ENCODE measurements at places on chromosomes 1 and 21.

DNA sequence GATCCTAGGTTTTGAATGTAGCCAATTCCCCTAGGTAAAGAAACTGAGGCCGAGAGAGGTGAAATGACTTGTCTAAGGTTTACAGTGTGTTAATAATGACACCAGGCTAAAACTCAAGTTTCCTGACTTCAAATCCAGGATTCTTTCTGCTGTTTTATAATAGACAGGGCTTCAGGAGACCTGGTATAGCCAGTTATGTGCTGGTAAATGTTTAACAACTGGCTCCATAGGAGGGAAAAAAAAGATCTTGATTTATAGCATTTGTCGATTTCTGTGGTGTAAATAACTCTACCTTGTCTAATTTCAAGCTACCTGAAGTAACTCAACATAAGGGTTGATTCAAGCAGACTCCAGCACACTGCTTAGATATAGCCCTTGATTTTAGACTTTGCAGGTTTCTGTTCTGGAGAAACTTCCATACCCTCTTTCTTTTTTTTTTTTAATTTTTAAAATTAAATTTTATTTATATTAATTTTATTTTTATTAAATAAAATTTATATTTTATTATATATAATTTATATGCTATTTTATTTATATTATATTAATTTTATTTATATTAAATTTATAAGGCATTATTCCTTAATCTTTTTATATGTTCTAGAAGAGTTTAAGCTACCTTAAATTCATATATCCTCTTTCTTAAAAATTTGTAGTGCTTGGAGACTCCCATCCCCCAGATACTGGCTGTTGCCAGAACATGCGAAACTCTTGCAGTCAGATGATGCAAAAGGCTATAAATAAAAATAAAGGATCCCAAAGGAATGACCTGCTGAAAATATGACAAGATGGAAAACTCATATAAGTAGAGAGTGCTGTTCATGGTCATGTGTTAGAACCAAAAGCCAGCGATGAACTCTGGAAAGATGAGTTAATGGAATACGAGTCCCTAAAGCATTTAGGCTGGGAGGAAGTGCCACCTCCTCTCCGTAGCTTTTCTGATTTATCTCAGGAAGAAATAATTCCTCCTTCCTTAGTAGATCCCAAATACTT, 35.4 kb upstream of the SRSF10 start:
- DNase-seq: no peak

DNA sequence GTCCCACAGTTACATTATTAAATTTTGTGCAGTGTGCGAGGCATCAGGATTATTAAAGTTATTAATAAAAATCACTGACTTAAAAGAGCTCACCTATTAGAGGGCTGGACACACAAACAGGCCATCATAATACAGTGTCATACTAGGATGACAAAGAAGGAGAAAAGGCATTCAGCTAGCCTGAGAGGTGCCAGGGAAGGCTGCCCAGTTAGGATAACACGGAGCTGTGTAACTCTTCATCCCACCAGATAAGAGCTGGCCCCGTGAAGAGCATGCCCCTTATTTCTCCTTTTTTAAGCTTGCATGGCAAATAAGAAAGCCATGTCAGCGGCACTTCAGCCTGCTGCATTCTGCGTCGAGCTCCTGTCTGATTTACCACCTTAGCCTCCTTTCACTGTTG, 109.5 kb downstream of the KCNK1 start:
- no peak for DNase-seq

- DNase-seq: peak; percentile 52
Measured at GRCh38 chr21:45923146-45923545, 58.4 kb upstream of the COL6A1 start.

DNA sequence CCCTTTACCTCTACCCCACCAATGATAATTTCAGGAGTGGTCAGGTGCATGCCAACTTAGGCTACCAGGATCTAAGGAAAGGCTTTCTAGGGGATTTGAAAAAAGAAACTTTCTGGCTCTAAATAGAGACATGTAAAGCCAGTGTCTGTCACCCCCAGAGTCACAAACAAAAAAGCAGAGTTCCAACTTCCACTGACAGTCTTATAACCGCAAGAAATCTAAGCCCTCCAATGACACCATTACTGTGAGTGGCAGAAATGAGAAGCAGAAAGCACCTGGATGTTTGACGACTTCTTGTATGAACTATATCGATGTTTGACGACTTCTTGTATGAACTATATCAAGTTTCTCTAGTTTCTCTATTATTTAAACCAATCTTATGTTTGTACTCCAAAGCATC, 6.0 kb downstream of the DENND1B start:
- no peak for DNase-seq

- no peak for DNase-seq
Measured at GRCh38 chr1:183210681-183211080, 24.6 kb downstream of the LAMC2 start.

DNA sequence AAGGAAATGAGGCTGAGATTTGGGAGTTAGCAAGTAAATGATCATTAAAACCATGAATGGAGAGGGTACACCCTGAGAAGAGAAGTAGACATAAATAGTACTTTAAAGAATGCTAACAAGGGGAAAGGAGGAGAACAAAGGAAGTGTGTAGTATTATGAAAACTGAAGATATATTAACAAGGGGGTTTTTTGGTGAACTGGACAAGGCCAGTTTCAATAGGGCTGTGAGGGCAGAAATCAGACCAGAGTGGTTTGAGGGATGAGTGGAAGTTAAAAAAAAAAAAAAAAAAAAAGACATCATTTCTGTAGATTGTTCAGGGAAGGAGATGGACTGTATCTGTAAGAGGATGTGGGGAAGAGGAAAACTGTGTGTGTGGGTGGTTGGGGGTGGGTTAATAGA, 137.1 kb downstream of the PLA2G4A start:
- DNase-seq: no peak

GRCh38 chr1:157269656-157270375, 131.6 kb upstream of the ETV3 start:
- no peak for DNase-seq

GRCh38 chr1:192766009-192766625, 42.7 kb upstream of the RGS2 start:
- no peak for DNase-seq

GRCh38 chr21:20270365-20271055, 727.7 kb upstream of the NCAM2 start:
- no peak for DNase-seq

DNA sequence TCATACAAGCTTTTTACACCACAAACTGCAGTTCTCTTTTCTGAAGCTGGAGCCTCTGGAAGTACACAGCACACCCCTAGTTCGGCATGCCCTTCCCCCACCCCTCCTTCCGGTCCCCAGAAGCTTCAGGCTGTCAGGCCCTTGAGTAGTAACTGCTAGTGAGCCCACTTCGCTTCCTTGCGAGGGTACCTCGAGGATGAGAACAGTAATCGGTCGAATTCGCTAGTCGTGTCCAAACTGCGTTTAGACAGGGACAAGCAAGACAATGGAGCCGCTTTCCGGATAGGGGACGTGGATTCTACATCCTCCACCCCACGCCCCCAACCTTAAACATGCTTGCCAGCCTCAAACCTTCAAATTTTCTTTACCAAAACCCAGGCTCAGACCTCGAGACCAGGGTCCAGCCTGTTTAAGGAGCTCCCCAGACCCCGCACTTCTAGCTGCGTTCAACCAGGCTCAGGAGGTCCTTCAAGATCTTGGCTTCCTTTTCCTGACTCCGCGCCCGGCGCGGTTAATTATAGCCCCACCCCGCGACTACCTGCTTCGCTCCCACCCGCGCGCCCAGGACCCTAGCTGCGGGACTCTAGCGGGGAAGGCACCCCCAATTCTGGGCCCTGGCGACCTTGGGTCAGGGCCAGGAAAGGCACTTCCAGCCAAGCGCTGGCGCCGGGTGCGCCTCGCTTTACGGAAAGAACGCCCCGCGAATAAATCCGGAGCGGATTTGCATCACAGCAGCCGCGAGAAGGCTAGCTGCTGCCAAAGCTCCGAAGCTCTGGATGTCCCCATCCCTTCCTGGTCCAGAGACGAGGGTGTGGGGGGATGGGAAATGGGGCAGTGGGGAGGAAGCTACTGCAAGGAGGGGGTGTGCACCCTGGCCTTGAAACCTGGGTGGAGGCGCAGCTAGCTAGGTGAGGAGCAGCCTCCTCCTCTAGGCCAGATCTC, 8.1 kb upstream of the TSPAN1 start:
- peak; percentile 45 for DNase-seq

GRCh38 chr1:185208626-185209180, 51.7 kb downstream of the SWT1 start:
- peak; percentile 20 for DNase-seq

GRCh38 chr1:30084909-30085571, 638.3 kb downstream of the MATN1 start:
- DNase-seq: no peak

GRCh38 chr1:5947071-5947821, 45.0 kb downstream of the NPHP4 start:
- DNase-seq: no peak

GRCh38 chr1:88526456-88526855, 157.6 kb upstream of the PKN2 start:
- DNase-seq: no peak

Measured in hematopoietic multipotent progenitor cell treated with erythropoietin and hydrocortisone succinate and interleukin-3 and kit ligand, for 6 days (in vitro differentiated cells).